DMS153 (cell line): ENCODE measurements at places on chromosomes 2 and 18.

DNA sequence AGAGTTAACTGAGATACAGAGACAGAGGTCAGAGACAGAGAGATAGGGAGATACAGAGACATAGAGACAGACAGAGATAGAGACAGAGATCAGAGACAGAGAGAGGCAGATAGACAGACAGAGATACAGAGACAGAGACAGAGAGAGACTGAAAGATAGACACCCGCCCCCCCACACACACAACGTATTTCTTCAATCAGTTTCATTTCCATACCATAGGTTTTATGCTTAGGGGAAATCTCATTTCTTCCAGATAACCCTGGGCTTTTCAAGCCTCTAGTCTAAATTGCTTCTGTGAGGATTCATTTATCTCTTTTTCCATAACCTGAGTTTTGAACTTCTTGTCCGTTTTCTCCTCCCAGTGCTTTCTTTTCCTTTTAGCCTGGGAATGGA, 94.6 kb downstream of the CD8B2 start:
- no peak for DNase-seq

DNA sequence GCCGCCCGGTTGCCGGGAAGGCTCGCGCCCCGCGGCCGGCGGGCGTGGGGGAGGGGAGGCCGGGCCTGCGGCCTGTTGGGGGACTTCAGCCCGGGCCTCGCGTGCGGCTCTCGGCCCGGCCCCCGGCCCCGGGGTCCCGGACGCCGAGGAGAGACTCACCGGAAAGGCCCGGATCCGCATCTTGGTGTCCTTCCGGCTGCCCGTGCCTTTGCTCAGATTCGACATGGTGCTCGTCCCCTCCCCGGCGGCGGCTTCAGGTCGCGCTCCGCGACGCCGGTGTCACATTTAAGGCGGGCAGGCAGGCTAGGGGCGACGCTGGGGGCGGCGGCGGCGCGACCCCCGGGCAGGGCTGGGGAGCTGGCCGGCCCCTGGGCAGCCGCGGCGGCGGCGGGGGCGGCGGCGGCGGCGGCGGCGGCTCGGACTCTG, 365 bp downstream of the CUL3 start:
- DNase-seq = no peak

GRCh38 chr2:145692971-145693478, 1173.1 kb upstream of the ZEB2 start:
- no peak for DNase-seq

- DNase-seq = peak; percentile 82
Observed at GRCh38 chr18:5295981-5296705, 617 bp upstream of the ZBTB14 start.

DNA sequence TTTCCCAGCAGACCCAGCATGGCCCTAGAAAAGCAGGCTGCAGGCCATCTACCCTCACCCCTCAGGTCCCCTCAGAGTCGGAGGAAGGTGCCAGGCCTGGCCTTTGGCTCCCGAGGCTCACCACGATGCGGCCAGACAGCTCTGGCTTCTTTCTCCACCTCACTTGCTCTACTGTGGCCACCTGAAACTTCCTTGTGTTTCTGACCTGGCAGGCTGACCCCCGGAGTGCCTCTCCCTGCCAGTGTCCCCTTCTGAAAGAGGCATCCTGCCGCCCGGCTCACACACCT, 375.0 kb upstream of the HS6ST1 start:
- DNase-seq = no peak

GRCh38 chr2:150228936-150229335, 258.5 kb downstream of the RND3 start:
- DNase-seq = no peak

GRCh38 chr2:211860224-211860623, 678.4 kb downstream of the ERBB4 start:
- peak; percentile 55 for DNase-seq

- DNase-seq = no peak
Observed at GRCh38 chr2:157168501-157168900, 89.0 kb upstream of the GALNT5 start.

DNA sequence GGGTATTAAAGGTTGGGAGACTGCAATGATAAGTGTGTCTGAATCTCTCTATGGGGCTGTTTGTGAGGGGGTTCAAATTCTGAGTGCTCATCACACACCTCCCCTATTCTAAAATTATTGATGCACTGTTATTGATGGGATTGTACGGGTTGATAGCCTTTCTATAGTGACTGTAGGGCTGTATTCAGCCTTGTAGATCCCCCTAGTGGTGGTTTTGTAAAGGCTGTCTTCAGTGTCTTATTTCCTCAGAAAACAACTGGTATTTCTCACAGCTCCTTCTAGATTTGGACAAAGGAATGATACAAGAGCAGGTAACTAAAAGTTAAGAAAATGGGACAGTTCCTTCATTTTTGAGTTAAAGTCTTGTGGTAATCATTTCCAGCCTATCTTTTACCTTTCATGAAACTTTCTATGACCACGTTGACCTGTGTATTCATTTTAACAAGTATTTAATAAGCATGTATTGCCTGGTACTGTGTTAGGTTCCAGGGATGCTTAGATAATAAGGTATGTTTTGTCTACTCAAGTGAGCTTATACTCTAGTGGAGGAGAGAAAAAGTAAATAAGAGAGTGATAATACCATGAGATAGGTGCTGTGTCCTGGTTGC, 21.2 kb downstream of the SMAD4 start:
- DNase-seq = peak; percentile 7

GRCh38 chr2:16777123-16777870, 111.7 kb upstream of the CYRIA start:
- DNase-seq = no peak

- DNase-seq = no peak
Observed at GRCh38 chr2:218516614-218517013, 51.5 kb downstream of the USP37 start.

- DNase-seq = no peak
Observed at GRCh38 chr18:7333025-7333562, 102.2 kb downstream of the LRRC30 start.

DNA sequence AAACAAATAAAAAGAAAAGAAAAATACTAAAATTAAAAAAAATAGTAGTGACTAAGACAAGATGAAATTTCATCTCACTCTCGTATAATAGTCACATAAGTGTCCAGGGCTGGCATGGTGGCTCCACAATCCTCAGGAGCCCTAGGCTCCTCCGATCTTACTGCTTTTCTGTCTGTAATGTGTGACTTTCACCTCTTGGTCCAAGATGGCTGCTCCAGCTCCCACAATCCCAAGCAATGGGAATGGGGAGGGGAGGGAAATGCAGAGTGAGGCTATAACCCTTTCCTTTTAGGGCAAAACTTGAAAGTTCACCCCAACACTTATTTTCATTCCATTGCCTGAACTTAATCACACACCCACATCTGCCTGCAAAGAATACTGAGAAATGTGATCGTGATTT, 90.4 kb downstream of the MOGAT1 start:
- no peak for DNase-seq

- no peak for DNase-seq
Observed at GRCh38 chr2:235287375-235287733, 206.5 kb upstream of the AGAP1 start.
